ENCODE measurements at places on chromosomes 1 and 21. TPM values are rescaled to one million over a fixed set of nuclear protein-coding genes. Genes with fewer than 3 reads are reported as not detected.

ATAD3C gene
- total RNA-seq, result 0.98 TPM

DNA sequence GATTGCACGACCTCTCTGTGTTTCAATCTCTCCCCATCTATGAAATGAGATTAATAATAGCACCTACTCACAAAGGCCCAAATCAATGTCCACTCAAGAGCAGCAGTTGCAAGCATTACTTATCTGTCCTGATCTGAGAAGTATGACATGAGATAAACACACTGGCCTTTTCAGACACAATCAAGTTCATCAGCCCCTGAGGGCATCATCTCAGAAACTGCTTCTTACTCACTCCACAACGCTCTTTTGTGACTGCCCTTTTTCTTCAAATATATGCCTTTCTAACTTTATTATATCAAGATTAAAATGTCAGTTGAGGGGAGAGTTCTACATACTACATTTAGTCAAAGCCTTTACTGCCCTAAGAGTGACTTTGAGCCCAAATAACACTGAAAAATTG, 371.9 kb upstream of the SPAG17 start:
- no peak for DNase-seq

GRCh38 chr1:50921029-50921428, 39.0 kb downstream of the FAF1 start:
- DNase-seq, result no peak

DNA sequence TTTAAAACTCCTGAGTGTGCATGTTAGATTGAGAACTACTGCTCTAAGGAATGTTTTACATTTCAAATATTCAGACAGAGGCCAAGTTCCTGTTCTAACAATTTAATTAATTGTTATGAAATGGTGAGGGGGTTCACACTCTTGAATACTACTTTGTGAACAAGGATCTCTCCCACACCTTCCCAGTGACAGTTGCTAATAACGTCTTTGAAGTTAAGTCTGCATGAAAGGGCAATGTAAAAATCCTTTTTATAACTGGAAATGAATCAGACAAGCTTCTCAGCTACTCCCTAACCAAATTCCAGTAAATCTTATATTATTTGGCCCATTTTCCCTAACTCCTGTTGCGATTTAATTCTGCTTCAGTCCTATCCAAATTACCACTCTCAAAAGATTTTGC, 828.5 kb upstream of the ADAMTS5 start:
- no peak for DNase-seq

- no peak for DNase-seq
Measured at GRCh38 chr1:167658574-167659328, 28.7 kb downstream of the RCSD1 start.

Measured in activated CD4-positive, alpha-beta memory T cell treated with anti-CD3 and anti-CD28 coated beads, Interleukin-2, amount 10 ng/mL, durations not matched to agents 7 days and 5 days (primary cell).